ENCODE measurements at places on chromosomes 3 and 15.

- no peak for DNase-seq
These were observed 55.9 kb downstream of the MAP6D1 start for GRCh38 chr3:183769453-183769852.

GRCh38 chr15:73870700-73871408 lies 2.5 kb upstream of the TBC1D21 start:
- no peak for DNase-seq

GRCh38 chr3:135106445-135106844 lies 311.4 kb downstream of the EPHB1 start:
- DNase-seq, result no peak

DNA sequence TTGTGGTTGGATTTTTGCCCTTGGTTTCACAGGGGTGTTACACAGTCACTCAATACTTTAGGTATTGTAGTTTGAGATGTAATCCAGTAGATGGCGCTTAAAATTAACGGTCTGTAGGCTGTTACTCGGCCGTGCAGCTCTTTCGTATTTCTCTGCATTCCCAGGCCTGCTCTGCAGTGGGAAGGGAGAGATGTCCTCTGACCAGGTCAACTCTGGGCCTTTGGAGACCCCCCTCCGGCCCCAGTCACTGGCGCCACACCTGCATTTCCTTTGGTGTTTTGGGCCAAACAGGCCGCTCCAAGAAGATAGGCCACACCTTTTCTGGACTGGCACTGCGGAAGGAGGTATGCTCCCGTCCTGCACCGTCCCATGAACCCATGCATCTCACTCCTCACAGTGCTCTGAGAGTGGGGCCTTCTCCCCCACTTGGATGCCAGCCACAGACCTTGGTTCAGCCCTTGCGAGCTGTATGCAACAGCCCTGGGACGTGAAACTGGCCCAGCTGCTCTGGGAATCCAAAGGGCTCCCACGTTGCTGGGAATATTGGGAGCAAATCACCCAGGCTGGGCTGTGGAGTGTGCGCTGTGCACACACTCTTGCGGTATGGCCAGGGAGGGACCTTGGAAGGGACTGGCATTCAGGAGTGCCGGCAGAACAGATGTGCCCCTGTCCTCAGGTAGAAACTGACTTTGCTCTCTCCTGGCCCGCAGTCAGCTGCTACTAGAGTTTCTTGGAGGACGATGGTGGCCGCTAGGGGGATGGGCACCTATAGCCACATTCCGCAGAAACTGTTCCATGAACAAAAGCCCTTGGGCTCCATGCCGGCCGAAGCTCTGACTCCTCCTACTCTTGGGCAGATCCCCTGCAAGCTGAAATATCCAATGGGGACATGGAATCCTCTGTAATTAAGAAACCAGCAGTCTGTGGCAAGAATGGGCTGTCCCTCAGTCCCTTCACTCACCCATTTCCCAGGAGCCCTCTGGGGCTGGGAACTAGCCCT lies 410.5 kb upstream of the CADM2 start:
- no peak for DNase-seq

DNA sequence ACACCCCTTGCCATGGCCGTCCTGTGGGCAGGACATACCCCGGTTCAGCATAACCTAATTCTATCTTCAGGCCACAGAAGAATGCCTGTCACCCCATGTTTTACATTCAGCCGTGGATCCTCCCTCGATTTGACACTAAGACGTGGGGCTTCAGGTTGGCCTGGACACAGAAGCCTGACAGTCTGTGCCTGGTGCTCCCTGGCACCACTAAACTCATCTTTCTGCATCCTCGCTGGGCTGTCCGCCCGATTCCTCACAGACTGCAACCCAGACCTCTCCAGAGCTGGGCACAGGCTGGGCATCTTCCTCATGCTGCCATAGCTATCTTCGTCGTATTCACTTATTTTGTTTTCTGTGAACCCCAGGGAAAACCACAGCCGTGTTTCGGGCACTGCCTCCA lies 117.8 kb upstream of the IQSEC1 start:
- DNase-seq, result no peak

GRCh38 chr15:40428185-40428584 lies 12.6 kb upstream of the BAHD1 start:
- DNase-seq, result no peak

GRCh38 chr15:95698951-95699350 lies 631.5 kb upstream of the NR2F2 start:
- DNase-seq, result no peak

DNA sequence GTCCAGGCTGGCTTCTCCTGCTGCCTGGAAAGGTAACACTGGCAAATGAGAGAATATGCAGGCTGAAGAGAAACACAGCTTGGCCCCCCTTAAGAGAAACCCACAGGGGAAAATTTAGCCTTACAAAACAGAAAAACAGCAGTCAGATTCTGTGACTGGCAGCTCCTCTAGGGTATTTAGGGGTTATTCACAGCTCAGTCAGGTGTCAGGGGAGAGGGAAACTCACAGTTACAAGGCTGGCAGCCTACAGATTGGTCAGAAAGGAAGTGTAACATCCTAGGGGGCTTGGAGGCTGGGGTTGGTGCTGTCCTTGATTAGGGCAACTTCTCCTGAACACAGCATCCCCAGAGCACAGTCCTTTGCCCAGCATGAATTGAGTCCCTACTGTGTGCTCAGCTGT lies 81.4 kb downstream of the SEMA5B start:
- no peak for DNase-seq

DNA sequence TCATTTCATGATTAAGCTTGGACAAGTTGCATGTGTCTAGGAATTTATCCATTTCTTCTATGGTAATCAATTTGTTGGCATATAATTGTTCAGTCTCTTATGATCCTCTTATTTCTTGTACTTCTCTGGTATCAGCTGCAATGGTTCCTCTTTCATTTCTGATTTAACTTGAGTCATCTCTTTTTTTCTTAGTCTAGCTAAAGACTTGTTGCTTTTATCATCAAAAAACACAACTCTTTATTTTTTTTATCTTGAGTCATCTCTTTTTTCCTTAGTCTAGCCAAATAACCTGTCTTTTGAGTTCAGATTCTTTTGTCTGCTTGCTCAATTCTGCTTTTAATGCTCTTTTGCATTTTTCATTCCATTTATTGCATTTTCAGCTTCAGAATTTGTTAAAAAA lies 37.3 kb downstream of the UBE3A start:
- no peak for DNase-seq

DNA sequence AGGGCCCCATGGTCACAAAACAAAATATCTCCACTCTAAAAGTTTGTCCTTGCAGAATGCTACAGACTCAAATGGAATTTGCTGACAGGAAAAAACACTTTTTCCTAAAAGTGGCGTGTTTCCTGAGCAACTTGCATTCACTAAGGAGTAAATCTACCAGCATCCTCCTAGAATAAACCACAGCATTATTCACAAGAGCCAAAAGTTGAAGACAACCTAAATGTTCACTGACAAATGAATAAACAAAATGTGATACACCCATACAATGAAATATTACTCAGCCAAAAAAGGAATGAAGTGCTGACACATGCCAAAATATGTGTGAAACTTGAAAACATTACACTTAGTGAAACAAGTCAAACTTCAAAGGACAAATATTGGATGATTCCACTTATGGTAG lies 28.9 kb downstream of the ITGB5 start:
- no peak for DNase-seq

DNA sequence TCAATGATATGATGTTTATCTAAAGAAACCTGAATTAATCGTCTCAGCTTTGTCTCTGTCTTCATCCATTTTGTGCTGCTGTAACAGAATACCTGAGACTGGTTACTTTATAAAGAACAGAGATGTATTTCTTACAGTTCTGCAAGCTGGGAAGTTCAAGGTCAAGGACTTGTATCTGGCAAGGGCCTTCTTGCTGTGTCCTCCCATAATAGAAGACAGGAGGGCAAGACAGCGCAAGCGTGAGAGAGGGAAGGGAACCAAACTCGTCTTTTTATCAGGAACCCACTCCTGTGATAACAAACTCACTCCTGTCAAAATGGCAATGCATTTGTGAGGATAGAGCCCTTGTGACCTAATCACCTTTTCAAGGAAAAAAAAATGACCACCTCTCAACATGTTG lies 131.5 kb downstream of the GHSR start:
- DNase-seq, result no peak

DNA sequence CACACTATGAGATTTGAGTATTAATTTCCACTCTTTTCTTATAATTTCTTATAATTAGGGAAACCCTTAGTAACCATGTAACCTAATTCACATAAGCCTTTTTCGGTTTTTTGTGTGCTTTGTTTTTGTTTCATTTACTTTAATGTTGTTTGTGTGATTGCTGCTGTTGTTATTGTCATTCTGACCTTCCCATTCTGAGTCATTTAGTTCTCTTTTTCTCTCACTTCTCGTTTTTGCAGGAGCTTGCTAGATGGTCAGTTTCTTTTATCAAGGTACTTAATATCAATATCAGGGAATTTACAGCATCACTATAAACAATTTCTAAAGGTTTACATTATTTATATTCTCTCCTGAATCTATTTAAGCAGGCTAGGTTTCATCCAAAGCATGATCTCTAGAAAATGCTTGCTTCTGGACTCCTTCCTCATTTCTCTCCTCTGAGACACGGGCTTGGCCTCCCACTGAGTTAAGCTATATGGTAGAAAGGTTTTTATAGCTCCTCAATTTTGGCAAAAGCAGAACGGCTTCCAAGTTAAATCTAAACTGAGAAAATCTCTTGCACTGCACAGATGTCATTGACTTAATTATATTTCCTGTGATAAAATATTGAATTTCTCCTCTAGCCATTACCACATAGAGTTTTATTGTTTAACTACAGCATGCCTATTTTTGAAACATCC lies 534.2 kb downstream of the NSUN3 start:
- DNase-seq, result no peak

DNA sequence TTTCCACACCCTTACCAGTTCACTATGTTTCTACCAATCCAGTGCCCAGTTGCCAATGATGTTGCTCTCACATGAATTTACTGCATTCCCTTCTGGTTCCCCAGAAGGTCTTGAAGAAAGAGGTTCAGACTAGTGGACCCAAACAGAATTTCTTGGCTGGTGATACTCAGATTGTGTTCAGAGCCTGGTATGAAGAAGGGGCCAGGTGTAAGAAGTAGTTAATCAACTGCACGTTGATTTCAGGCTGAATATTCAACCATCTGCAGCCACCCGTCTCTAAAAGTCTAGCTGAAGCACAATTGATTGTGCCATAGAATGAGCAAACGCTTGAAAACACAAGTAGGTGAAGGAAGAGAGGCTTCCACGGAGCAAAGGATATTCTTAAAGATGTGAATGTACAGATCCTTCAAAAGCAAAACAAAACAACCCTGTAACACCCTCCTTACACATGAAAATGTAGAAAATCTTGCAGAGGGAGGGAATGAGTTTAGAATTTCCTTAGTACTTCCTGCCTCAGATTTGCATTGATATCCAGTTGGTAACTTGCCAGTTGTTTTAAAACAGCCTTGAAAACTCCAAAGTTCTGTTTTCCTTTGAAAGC lies 4.7 kb downstream of the RBMS3 start:
- DNase-seq, result no peak

DNA sequence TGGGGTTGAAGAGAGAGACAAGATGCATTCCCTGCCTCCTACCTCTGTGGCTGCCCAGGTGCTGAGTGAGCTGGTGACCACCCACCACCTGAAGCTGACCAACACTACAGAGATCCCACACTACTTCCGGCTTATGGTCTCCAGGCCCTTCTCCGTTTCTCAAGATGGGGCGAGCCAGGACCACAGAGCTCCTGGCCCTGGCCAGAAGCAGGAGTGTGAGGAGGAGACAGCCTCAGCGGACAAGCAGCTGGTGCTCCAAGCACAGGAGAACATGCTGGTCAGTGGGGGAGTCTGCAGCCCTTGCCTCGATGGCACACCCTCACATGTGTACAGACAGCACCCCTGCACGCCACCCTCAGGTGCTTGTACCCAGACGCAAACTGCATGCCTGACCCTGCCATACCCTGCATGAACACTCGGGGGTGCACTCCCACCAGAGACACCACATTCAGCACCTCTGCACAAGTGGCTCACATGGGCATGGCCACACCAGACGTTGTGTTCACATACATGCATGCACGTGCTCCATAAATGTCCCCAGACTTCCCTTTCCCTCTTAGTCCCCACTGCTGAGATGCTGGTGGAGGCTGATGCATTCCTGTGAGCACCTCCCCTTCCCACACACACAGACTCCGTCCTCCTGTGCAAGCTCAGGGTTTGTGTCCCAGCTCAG lies 19.0 kb downstream of the ACAA1 start:
- DNase-seq, result peak; percentile 53

- no peak for DNase-seq
These were observed 147.5 kb downstream of the STT3B start for GRCh38 chr3:31680072-31680870.

DNA sequence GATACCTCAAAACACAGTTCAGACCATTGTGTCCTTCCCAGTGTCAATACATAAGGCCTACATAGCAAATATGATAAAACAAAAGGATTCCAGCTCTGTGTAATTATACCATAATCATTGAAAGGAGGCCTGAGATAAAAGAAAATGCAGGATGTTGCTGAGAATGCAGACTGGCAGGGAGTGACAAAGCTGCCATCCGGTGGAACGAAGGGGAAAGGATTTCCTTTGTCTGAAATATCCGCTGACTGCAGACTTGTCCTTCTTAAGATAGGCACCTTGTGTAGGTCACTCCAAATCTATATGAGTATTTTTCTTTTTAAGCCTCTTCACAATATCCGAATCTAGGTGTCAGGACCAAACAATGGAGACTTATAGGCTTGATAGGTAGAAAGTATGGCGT lies 108.0 kb downstream of the KCNH8 start:
- DNase-seq, result no peak

DNA sequence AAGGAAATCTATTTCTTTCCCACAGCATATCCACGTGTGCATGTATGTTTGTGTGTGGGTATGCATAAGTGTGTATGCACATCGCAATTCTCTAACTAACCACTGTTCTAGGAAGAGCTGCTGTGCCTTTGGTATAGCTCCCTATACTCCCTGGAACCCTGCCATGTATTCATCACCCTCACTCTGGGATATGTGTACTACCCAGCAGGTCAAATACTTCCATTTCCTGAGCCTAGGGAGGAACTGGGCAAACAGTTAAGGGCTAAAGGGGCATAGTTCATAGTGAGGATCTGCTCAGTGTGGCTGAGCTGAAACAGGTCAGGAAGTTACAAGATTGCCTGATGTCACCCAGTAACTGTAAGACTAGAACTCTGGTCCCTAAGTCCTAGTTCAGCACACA lies 260.4 kb downstream of the RPLP1 start:
- DNase-seq, result no peak

DNA sequence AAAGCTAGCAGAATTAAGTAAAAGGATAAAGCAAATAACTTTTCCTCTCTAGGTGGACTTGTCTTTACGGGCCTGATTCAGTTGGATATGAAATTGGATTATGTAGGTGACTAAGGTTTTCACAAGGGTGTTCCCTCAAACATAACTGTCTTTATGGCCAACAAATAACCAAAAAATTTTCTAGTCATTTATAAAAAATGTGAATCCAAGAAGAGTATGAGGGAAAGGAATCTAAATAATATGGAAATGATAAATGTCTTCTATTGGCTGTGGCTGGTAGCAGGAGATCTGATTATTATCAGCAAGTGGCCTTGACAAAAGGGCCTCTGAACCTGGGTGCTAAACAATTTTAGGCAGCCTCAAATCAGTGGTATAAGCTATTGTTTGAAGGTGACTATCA lies 594.0 kb upstream of the UBE2E2 start:
- no peak for DNase-seq

Measured in stimulated activated CD8-positive, alpha-beta memory T cell treated with anti-CD3 and anti-CD28 coated beads, Interleukin-7, amount 100 ng/mL, for 1 hour (primary cell).